ENCODE measurements at places on chromosomes 12 and 14.

DNA sequence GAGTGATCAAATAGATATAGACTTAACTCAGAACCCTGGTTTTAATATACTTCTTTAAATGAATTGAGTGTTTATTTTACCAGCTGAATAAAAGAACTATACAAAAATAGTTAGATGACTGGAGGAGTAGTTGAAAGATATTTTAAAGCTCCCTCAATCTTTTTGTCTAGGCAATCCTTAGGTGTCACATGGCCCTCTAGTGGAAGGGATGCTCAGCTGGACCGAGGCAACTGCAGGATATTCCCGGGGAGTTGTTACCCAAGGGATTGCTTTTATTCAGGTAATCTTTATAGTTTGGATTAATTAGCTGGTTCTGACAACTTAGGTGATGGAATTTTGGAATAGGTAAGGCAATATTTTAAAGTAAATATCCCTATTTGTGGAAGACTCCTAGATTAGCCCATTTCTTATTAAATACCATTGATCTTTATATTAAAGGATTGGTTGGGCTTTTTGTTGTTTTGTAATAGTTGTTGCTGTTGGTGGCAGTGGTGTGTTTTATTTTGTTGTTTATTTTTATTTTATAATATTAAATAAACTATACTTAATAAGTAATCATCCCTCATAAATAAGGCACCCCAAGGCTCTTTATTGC is 57.1 kb downstream of the ZDHHC17 start:
- DNase-seq = no peak

DNA sequence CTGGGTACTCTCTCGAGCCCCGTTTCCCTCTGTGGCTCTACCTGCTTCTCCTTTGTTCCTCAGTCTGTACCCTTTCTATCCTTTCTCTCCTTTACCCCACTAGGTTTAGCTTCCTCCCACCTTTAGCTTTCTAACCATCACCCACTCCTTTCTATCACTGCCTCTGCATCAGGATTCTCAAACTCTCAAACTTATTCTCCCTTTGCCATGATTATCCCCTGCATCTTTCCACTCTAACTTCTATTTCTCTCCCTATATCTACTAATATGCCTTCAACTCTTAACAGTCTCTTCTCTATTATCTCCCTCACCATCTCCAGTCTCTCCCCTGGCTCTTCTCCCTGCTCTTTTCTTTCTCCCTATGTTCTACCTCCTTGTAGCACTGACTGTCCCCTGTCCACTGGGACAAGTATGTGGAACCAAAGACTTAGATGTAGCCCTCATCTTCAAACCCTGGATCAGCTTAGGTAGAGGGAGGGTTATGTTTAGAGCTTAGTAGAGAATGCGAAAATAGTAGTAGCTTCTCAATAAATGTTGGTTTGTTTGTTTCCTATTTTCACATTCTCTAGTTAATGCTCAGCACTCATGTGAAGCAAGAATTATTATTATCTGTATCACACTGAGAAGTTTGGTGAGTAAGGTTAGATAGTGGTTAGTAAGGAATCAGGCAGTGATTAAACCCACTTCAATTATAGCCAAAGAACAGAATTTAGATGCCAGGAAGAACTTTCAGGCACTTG is 3.4 kb downstream of the GDF11 start:
- DNase-seq = no peak

GRCh38 chr12:119060847-119061796 is 79.8 kb downstream of the SRRM4 start:
- no peak for DNase-seq

DNA sequence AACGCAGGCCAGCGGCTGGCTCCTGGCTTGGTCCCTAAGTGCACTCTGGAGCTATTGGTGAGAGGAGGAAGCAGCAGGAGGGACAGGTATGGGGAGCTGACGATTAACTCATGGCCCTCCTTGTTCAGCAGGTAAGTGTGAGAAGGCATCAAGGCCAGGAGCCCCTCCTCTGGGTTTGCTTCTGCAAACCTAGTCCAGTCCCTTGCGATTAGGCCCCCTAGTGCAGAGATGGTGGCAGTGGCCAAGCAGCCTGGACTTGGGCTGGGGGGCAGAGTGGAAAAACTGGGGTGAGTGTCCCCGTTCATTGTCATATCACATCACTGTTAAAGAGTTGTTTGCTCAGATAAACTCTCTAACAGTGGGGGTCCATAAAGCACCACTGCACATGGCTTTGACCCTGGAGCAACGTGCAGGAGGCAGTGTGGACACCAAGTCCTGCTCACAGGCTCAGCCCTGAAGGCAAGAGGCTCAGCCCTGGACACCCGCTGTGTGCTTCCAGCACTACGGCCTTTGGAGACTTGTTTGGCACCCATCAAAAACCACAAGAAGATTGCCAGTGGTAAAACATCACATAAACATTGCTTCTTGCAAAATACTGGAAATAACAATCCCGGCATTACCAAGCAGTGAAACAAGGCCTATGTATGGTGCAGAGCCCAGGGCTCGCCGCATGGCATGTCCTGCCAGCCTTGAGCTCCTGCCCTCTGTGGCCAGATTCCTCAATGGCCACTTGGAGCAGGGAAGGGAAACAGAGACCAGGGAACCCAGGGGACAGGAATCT is 184.3 kb upstream of the RTL1 start:
- no peak for DNase-seq

DNA sequence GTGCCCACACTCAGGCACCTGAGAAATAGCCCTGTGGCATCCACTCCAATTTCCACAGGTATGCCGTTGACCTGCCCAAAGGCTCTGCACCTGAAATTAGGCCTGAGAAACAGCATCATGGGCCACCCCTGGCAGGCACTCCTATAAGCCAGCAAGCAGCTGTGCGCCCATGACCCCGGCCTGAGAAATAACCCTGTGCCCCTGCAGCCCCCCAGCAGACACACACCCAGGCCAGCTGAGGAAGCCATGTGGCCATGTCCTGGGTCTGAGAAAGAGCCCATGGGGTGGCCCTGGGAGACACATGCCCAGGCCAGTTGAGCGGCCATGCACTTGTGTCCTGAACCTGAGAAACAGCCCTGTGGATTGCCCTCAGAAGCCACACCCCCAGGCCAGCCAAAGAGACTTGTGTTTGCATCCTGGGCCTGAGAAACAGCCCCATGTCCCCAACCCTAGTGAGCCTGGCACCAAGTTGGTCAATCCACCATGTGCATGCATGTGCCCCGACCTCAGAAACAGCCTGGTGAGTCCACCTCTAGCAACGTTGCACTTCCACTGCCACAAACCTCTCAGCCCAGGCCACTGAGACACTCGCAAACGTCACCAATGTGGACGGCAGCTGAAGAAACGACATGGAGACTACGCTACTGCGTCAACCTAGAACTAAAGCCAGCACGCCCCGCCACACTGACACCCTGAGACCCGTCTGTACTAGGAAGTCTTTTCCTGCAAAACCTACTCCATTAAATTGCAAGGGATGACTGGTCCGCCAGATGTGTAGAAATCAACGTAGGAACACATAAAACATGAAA is 411.9 kb downstream of the TMEM121 start:
- DNase-seq = no peak

DNA sequence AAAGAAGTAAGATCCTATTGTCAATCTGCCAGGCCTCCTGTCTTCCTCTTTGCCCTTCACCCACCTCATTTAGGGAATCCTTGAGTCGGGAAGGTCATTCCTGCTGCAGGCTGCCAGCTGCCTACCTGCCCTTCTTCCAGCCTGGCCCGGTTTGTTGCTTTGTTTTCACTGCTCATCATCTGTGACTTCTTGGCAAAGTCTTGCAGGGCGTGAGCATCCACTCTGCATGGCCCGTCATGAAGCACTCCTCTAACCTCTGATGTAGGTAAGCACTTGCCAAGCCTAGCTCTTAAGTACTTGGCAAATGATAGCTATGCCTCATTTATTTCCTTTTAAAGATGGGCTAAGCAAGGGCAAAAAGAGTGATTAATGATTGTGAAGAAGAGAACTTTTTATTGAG is 192.8 kb downstream of the NRXN3 start:
- DNase-seq = no peak

DNA sequence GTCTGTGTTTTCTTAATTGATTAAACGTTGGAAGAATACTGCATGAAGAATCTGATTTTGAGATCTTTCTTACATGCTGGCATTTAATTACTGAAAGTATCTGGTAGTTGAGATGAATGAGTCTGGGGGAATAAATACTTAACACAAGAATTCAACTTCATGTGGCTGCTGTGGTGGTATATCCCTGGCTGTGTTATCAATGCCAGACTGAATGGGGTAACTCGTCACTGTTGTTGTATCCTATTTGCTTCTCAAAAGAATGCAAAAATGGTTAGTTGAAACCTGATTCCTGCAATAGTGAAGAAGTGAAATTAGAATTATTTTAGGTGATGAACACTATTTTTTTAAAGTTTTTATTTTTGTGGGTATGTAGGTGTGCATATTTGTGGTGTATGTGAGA is 72.5 kb downstream of the HMGA2 start:
- no peak for DNase-seq

- no peak for DNase-seq
Measured at GRCh38 chr12:98696036-98696646, 51.1 kb downstream of the APAF1 start.

DNA sequence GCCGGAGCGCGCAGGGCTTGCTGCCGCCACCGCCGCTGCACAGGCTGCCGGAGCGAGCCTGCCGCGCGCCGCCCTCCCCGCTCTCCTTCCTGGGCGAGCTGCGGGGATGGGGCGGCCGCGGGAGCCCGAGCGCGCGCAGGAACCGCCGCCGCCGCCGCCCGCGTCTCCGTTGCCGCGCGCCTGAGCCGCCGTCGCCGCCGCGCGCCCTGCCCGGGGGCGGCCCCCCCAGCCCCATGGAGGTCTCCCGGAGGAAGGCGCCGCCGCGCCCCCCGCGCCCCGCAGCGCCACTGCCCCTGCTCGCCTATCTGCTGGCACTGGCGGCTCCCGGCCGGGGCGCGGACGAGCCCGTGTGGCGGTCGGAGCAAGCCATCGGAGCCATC is 352 bp downstream of the PLXNC1 start:
- no peak for DNase-seq

- no peak for DNase-seq
Measured at GRCh38 chr14:46108228-46108627, 543.4 kb downstream of the RPL10L start.

GRCh38 chr12:15852383-15852782 is 29.8 kb upstream of the STRAP start:
- DNase-seq = no peak

- DNase-seq = no peak
Measured at GRCh38 chr12:115922952-115923564, 354.4 kb downstream of the MED13L start.

DNA sequence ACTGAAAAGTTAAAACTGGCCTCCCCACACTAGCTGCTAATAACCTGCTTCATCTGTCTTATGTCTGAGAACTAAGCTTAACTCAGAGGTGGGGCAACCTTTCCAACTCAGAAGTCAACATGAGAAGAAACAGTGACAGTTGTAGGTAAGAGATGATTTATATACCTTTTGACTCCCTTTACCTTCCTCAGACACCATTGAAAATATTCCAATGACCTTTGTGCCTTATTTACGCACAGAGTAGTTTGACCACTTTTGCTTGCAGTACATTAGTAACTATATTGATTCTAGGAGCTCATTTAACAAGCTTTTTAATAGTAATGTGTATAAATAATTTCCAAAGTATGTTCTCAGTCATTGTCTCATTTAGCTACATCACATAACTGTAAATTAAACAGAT is 77.6 kb downstream of the ALX1 start:
- no peak for DNase-seq

GRCh38 chr12:41184864-41185263 is 3.3 kb upstream of the PDZRN4 start:
- DNase-seq = no peak

- no peak for DNase-seq
Measured at GRCh38 chr12:11920231-11920630, 150.5 kb upstream of the BCL2L14 start.

DNA sequence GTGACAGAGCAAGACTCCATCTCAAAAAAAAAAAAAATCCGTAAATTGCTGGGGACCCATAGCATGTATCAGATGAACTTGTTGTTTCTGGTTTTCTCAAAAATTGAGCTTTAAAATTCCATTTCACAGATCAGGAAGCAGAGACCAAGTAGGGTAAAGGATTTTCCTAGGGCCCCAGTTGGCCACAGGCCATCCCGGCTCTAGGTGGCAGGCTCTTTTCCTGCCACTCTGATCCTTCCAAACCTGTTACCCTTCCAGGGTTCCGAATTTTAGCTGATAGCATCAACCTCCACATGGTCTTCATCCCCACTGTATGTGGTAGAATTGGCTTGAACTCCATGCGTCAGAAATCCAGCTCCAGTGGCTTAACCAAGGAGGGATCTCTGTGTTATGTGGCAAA is 36.1 kb upstream of the BDKRB2 start:
- no peak for DNase-seq

DNA sequence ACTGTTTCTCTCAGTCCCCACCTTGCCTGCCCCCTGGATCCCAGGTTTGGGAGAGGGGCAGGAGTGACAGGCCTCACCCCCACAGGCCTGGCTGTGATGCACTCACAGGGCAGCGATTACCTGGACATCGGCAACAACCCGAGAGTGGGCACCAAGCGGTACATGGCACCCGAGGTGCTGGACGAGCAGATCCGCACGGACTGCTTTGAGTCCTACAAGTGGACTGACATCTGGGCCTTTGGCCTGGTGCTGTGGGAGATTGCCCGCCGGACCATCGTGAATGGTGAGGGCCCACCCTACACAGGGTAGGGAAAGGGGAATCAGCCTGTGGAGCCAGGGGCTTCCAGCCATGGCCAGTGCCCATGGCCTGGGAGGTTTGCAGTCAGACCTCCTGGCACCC is 8.6 kb downstream of the ACVRL1 start:
- no peak for DNase-seq

DNA sequence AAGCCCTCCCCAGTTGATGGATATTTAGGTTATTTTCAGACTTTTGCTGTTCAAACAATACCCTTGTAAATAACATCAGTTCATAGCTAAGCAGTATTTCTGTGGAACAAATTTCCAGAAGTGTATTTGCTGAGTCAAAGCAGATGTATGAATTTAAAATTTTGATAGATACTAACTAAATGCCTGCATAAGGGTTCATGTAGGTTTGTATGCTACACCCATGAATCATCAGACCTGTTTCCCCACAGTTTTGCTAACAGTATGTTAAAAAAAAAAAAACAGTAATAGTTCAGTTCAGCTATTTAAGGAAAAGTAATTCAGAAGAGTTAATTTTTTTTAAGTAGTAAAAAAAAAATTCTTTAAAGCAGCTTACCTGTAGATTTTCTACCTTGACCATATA is 236.1 kb upstream of the DIO2 start:
- DNase-seq = no peak

- DNase-seq = no peak
Measured at GRCh38 chr12:116777245-116777644, 39.1 kb downstream of the RNFT2 start.

GRCh38 chr14:85468816-85469215 is 61.1 kb upstream of the FLRT2 start:
- no peak for DNase-seq
